ENCODE measurements at places on chromosomes 13 and 19.

DNA sequence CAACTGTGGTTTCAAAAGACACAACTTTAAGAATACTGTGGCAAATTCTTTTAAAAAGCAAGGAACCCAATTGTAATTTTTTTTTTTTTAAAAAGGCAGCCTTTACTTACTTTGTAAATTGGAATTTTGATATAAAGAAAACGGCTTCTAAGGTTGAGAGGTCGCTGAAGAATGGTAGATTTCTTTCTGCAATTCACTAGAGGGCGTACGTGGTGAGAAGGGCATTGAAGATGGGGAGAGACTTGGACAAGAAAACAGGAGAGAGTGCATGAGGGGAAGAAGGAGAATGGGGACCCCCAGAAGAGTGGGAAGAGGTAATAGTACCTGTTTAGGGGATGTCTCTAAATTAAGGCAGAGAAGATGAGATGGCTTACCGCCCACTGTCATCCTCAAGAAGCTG lies 33.5 kb upstream of the PABPC3 start:
- no peak for DNase-seq

GRCh38 chr19:35395382-35396199 lies 24.7 kb downstream of the GPR42 start:
- DNase-seq, result no peak

GRCh38 chr19:38277969-38278680 lies 13.8 kb downstream of the SPINT2 start:
- no peak for DNase-seq

GRCh38 chr19:38856813-38857212 lies 7.0 kb upstream of the HNRNPL start:
- no peak for DNase-seq

- no peak for DNase-seq
These were observed 107.2 kb downstream of the KCNRG start for GRCh38 chr13:50122455-50122854.

- DNase-seq, result no peak
These were observed 9.1 kb upstream of the PNMA8A start for GRCh38 chr19:46480415-46480814.

DNA sequence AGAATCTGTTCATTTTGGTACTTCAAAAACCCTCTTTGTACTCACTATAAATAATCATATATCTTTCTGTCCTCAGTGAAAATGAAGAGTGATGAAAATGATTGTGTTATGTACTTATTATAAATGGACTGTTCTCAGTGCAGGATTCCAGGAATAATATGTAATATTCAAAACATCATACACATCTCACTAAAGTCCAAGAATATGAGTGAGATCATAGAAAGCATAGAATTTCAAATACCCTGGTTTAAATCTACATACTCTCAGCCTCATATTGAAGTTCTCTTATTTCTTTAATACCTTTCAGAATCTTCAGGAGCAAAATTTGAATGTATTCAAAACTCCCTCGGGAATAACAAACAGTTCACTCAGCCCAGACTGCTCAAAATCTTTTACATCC lies 868.0 kb downstream of the SLITRK6 start:
- no peak for DNase-seq

- DNase-seq, result no peak
These were observed 31.3 kb upstream of the GTF3A start for GRCh38 chr13:27393101-27393500.

- no peak for DNase-seq
These were observed 31.1 kb upstream of the MYCBP2 start for GRCh38 chr13:77358001-77358400.

GRCh38 chr13:78227709-78228108 lies 309.1 kb upstream of the EDNRB start:
- no peak for DNase-seq

DNA sequence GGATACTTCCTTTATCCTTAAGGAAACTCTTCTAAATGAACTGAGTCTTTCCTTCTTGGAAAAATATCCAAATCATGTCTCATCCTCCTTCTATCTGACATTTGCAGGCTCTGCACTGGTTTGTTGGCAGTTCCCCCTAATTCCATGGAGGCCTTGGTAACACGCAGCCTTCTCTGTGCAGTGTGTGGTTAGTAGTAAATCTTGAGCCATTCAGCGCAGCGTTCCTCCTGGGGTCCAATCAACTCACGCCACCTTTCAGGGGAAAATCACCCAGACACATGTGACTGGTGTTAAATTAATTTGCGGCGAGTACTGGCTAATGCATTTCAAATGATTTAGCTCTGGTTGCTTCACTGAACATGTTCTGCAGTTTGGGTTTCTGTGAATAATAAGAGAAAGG lies 21.0 kb upstream of the CBY2 start:
- no peak for DNase-seq

DNA sequence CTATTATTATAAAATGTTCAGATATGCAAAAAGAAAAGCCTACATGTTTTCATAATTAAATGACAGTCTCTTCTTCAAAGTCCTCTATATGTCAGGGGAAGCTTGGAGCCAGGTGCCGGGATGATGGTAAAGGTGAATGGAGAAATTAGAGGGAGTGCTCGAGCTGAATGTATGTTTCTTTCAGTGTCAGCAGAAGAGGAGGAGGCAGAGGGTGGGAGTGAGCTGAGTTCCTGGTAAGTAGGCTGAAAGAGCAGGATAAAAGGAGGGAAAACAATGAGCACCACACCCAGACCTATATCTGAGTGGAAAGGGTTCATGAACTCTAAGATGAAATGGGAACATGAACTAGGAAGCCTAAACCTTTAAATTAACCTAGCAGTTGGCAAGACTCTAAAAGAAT lies 307.6 kb upstream of the NBEA start:
- no peak for DNase-seq

GRCh38 chr13:112726016-112726767 lies 36.4 kb downstream of the ATP11A start:
- DNase-seq, result no peak

- DNase-seq, result no peak
These were observed 279.9 kb downstream of the UQCRFS1 start for GRCh38 chr19:28933039-28933438.

GRCh38 chr13:50214514-50214913 lies 199.3 kb downstream of the KCNRG start:
- no peak for DNase-seq

GRCh38 chr19:35528218-35529038 lies at the start of gene SBSN:
TSS of gene SBSN (minus strand) at chr19:35528311. CDS start at chr19:35528281, 30 bp downstream.
- DNase-seq, result no peak

GRCh38 chr19:58311345-58311865 lies 6.2 kb downstream of the ERVK3-1 start:
- DNase-seq, result no peak

DNA sequence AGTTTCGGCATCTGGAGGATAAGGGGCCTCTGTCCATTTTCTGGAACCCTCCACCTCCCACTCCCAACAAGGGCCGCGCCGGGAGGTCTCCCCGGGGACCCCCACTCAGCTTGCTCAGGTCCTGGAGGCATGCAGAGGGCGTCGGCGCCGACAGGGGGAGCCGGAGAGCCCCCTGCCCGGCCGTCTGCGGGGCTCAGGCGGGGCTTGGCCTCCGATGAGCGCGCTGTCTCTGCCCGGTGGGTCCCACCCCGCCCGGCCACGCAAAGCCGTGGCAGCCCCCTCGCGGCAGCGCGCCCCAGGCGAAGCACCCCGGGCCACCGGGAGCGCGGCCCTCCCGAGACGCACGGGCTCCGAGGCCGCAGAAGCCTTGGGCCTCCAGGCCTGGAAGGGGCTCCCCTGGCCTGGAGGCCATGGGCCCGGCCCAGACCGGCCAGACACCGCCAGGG lies 149.7 kb upstream of the ZNF536 start:
- no peak for DNase-seq

GRCh38 chr19:33796164-33796875 lies at the start of gene KCTD15:
TSS of gene KCTD15 (plus strand) at chr19:33796870. CDS start at chr19:33800455, 3,585 bp downstream.
- DNase-seq, result no peak

DNA sequence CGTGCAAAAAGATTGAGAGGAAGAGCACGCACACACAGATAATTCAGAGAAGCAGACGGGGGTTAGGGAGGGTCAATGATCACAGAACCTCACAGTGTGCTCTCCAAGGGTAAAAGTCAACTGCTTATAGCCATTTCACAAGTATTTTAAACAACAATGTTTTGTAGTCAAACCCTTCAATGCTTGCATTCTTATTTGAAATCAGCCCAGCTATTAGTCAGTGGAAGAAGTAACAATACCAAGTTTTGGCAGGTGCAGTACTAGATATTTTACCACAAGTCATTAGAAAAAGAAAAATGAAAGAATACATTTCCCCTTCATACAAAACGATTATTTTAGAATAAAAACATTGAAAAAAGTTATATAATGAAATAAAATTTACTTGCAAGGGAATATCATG lies 2.6 kb downstream of the CSNK1A1L start:
- DNase-seq, result no peak

- DNase-seq, result no peak
These were observed 47.1 kb upstream of the CNMD start for GRCh38 chr13:52786766-52787165.

- DNase-seq, result no peak
These were observed 110.8 kb downstream of the RXFP2 start for GRCh38 chr13:31850041-31850555.

DNA sequence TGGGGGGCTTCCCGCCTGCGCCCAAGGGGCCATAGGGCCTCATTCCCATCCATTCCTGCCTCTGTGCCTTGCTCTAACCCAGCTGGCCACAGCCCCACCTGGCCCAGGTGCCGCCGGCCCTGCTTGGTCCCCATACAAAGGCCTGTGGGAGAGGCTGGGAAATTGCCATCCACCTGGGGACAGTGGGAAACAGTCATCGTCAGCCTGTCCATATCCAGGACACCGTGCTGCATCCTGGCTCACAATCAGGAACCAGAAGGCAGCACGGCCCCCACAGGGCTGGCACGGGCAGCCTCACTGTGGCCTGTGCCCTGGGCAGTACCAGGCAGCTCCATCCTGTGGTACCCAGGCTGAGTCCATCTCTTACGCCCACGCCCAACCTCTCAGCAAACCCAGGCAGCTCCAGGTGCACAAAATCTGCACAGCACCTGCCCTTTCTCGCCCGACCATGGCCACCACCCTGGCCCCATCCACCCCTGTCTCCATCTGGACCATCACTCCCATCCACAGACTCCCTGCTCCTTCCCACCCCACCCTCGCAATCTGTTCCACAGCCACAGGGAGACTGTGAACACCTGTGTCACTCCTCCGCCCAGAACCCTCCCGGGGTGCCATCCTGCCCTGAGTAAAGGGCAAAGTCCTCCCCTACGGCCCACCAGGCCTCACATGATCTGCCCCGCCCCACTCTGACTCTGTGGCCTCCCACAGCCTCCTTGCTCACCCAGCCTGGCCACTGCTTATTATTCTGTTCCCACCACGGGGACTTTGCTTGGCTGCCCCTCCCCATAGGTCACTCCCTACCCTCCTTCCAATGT lies 21.1 kb upstream of the FBXO27 start:
- DNase-seq, result no peak

DNA sequence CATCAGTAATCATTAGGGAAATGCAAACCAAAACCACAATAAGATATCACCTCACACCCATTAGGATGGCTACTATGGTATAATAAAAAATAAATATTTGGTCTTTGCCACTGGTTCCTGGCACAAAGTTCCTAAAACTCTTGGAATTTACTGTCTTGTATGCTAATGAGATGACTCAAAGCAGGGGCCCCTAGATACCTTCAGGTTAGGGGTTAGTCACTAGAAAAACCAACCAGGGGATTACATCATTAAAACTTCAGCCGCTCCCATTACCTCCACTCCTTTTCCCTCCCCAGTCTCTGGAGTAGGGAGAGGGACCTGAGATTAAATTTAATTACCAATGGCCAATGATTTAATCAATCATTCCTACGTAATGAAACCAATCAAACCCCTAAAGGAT lies 49.6 kb downstream of the THSD1 start:
- DNase-seq, result no peak

DNA sequence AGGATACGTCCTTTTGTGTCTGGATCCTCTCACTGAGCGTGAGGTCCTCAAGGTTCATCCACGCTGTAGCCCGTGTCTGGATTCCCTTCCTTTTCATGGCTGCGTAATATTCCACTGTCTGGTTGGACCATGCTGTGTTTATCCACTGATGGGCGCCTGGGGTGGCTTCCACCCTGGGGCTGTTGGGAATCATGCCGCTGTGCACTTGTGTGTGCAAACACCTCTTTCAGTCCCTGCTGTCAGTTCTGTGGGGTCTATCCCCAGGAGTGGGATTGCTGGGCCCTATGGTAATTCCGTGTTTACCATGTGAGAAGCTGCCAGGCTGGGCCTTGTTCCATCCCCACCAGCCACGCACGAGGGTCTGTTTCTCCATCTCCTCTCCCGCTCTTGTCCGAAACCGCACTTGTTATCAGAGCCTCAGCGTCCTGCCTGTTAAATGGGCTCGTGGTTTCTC lies 98.6 kb downstream of the GADD45B start:
- DNase-seq, result no peak

DNA sequence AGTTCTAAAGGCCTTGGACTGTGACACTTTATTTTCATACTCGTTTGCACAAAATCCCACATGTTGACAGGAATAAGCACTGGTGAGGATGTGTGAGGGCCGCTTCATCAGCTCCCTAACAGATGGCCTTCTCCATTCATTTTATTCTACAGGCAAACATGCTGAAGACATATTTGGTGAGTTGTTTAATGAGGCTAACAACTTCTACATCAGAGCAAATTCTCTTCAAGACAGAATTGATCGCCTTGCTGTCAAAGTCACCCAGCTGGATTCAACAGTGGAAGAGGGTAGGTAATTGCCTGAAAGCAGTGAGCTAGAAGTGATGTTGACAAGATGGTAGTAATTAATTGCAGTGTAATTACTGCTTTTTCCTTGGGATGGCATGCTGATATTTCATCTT lies 95.7 kb downstream of the GPR12 start:
- DNase-seq, result no peak

GRCh38 chr19:1312767-1313694 lies 27.4 kb downstream of the EFNA2 start:
- no peak for DNase-seq

DNA sequence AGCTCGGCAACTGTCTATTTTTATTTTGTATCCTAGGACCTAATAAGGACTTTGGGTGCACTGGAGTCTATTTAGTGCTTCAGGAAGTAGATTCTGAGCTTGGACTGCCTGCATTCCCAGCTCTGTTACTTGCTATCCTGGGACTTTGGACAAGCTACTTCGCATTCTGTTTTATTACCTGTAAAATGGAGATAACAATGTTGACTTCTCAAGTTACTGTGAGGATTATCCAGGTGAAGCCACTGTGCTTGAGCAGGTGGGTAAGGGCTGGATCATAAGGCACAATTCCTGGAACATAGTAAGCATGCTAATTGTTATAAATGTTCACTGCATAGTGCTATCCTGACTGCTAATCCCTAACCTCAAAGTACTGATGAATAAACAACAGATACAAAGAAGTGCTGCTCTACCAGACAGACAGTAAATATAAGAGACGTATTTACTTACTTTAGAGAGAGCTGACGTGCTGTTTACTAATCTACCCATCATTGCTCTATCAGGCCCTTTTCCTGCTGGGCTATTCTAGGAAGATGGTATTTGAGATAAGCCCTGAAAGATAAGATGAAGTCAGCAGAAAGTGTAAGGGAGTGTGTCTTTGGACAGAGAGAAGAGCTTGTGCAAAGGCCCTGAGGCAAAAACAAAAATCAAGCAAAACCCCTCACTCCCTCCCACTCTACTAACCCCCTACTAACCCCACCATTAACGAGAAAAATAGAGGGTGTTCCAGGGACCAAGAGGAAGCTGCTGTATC lies 50.8 kb upstream of the FLT1 start:
- DNase-seq, result no peak

Measured in activated gamma-delta T cell treated with anti-CD3 and anti-CD28 coated beads, Interleukin-2, amount 50 U/mL, for 16 hours (primary cell).